ENCODE measurements at places on chromosomes 5 and 9.

DNA sequence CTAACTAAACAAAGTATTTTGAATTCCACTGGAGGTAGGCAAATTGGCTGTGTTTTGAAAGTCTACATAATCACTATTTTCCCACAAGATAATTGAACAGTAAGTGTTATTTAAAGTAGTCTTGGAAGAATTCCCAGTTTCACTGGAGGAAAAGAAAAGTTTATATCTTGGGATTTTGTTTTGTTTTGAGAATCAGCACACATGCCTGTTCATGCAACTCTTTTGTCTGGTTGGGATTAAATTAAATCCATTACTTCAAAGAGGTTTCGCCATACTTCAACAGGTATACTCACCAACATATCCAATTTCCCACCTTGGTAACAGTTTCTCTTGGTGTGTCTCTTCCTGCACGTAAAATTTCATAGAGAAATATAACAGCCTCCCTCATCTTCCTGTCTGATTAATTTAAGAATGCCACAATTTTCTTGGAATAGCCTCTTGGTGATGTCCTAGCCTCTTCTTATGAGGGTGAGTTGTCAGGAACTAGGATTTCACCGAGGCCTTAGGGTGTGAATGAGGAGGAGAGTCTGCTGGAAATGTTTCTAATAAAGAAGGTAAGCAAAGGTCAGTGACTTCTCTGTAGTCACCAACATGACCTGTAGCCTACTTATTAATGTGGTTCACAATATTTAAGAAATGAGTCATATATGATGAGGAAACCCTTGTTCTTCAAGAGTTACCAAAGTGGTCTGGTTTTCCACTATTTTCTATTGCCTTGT lies 48.1 kb downstream of the ITGA2 start:
- no peak for DNase-seq

DNA sequence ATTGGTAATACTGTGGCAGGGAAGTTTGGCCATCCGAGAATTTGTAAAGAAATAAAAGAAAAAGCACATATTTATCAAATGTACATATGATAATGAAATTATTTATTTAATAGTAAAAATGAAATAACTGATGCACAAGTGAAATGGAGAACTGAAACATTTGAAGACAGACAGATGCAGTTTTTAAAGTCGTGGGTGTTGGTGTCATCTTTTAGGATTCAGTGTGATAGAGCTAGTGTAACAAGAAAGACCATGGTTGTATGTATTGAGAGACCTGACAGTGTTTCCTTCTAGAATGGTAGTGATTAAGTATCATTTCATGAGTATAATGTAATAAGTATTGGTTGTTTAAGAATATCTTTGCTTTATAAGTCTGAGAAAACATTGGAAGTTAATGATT lies 2.4 kb downstream of the SEC61B start:
- no peak for DNase-seq

DNA sequence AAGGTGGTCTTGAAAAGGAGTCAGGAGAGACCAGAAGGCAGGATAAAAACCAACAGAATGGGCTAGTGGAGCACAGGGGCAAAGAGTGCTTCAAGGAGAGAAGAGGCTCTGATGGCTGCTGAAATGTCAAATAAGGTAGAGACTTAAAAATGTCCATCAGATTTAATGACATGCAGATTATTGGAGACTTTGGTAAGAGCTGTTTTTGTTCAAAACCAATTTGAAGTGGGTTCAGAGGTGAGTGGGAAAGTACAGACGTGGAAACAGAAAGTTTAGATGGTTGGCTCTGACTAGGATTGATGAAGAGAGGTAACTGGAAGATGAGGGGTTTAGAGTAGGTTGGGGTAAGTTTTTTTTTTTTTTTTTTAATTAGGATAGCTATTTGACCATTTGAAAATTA lies 14.1 kb downstream of the SLC25A46 start:
- DNase-seq: no peak

DNA sequence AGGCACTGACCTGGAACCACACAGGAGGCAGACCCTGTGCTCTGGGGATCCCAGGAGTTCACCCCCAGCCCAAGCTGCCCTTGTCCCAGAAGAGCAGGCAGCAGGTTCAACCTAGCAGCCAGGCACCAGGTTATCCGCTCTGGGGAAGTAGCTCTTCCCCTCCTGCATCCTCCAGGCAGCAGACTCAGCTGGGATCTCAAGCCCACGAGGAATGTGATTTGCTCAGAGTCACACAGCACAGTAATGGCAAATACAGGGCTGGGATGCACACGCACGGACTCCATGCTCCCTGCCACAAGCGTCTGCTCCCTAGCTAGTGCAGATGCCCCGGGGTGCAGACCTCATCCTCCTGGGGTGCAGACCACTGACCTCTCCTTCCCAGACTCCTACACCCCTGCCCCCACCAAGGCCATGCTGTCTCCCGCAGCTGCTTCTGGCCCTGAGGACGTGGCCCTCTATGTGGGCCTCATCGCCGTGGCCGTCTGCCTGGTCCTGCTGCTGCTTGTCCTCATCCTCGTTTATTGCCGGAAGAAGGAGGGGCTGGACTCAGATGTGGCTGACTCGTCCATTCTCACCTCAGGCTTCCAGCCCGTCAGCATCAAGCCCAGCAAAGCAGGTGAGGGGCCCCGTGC lies 25.5 kb downstream of the HK3 start:
- DNase-seq: no peak

GRCh38 chr5:36407396-36407795 lies 105.7 kb upstream of the RANBP3L start:
- DNase-seq: no peak

DNA sequence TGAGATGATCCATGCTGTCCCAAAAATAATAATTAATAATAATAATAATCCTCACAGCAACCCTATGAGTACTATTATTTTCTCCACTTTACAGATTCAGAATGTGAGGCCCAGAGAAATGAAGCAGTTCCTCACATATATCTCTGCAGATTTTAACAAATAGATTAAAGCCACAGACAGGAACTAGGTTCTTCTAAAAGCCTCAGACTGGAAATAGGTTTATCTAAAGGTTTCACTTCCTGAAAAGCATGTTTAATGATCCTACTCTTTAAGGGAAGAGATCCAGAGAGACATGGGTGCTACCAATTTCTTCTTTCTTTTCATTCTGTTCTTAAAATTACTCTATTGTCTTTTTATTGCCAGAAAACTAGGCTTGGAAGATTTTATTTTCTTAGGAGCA lies 1079.4 kb upstream of the COX7C start:
- DNase-seq: no peak

GRCh38 chr5:157107508-157107907 lies 1.3 kb downstream of the HAVCR2 start:
- no peak for DNase-seq

- no peak for DNase-seq
These were observed 17.3 kb upstream of the LPCAT1 start for GRCh38 chr5:1540831-1541701.

DNA sequence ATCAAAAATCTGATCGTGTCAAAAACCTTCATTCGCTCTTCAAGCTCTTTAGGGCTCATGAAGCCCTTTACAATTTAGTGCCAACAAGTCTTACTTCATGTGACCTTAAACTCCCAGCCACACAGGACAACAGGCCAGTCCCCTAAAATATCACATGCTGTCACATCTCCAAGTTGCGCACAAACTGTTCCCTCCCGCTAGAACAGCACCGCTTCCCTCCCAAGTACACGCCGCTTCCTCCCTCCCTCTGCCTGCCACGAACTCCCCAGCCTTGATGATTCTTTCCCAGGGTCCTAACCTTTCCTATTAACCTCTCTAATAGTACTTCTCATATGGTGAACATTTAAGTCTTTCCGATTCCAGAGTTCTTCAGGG lies 91.2 kb downstream of the TLE1 start:
- DNase-seq: no peak

DNA sequence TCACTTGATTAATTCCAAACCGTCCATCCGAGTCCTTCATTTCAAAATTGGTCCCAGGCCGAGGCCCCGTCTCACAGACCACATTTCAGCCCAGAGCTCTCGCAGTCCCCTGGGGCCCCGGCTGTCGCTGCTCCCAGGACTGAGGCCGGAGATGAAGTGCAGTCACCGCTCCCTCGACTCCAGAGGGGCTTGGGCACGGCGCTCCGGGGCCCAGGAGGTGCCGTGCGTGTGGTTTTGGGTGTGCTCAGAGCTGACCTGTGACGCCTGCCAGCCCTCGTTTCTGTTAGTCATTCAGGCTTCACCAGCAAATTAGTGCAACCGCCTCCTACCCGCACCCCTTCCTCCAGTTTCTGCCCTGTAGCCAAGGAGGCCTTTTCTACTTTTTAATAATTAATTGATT lies 48.7 kb upstream of the PHYKPL start:
- no peak for DNase-seq

- no peak for DNase-seq
These were observed 15.6 kb upstream of the GNA14 start for GRCh38 chr9:77663754-77664153.

DNA sequence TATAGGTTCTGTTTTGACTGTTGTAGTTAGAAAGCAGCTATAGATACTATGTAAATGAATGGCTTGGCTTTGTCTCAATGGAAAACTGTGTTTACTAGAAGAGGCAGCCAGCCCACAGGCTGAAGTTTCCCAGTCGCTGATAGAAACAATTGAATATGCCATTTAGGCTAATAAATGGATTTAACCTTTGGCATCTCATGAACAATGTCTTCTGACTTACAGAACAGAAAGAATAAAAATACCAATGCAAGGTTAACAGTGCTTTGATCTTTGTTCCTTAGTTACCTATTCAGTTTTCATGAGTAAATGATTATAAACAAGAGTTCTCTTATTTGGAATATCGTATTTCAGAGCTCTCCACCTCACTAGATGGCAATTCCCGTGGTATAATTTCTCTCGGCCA lies 120.6 kb downstream of the PAM start:
- no peak for DNase-seq

DNA sequence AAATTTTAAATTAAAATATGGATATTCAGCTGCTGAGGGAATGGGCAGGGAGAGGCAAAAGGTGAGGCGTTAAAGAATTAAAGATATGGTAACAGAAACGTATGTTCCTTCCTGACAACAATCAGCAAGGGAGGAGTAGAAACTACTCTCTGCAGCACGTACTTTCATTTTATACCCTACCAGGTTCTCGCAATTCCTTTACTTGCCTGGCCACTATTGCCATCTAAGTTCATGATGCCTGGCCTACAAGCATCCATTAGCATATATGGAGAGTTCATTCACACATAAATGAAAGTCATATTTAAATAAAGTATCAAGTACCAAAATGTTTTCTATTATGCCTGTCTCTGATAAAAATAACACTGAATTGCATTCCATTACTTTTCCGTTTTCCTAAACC lies 125.1 kb downstream of the BNC2 start:
- DNase-seq: no peak

GRCh38 chr5:140222416-140222815 lies 47.4 kb downstream of the CYSTM1 start:
- no peak for DNase-seq

DNA sequence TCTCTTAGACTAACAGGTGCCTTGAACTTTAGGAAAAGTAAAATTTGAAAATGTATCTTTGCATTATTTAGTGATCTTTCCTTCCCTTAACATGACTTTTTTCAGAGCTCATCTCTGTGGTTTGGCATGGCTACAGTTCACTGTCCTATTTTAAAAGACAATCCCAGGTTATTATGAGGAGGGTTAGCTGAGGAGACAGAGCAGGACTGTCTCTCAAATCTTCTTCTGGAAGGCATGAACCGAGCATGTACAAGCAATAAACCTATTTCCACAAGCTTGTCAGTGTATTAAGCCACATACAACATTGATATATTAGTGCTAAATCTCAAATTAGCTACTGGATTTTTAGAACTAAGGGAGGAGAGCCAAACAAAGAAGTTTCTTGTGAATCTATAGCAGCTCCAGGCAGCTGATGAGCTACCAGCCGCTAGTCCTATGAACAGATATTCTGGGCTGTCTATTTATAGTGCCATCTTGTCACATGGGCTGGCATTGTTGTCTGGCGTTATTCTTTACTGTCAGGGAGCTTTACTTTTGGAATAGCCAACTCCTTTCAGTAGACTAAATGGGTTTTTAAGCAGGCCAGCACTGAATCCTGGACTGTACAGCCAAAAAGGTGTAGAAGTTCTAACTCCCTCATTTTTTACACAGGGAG lies 171.2 kb upstream of the ACTBL2 start:
- no peak for DNase-seq

- no peak for DNase-seq
These were observed 108.9 kb downstream of the MARCHF3 start for GRCh38 chr5:126921241-126922091.

GRCh38 chr9:32709871-32710270 lies 73.5 kb upstream of the TMEM215 start:
- DNase-seq: no peak

GRCh38 chr5:126883564-126884245 lies 106.8 kb downstream of the LMNB1 start:
- no peak for DNase-seq

GRCh38 chr9:3337515-3338225 lies 188.1 kb downstream of the RFX3 start:
- no peak for DNase-seq

GRCh38 chr9:114938687-114939575 lies 8.5 kb upstream of the TNFSF8 start:
- DNase-seq: no peak

DNA sequence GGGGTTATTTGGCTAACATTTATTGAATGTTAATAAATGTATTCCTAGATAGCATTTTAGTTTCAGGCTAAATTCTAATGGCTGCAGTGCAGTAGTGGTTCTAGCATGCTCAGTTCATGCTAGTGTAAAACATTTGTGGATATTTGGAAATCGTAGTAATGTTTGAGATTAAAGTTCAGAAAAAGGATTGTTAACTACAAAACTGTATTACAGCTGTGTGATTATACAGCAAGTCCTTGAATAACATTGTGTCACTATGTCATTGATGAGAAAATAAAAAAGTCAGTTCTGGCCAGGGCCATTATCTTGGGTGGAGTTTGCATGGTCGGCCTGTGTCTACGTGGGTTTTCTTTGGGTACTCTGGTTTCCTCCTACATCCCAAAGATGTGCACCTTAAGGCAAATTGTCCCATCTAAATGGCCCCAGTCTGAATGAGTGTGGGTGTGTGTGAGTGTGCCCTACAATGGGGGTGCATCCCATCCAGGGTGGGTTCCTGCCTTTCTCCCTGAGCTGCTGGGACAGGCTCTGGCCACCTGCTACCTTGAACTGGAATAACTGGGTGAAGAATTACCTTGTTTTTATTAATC lies 8.8 kb downstream of the ZSWIM6 start:
- DNase-seq: no peak

DNA sequence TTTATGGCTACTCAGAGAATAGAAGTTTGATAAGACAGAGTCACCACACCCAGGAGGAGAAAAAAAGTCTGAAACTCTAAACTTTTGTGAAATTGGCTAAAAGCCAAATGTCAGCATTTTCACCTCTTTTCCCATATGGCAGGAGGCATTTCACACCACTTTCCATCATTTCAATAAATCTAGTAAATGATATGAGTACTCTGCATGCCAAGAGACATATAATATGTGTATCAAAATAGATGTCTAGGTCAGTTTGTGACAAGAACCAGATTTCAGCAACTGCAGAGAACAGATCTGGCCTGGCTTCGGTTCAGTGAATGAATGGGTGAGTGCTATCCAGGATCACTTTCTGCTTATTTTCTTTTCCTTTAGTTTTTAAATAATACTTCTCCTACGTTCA lies 470.8 kb downstream of the ENC1 start:
- DNase-seq: no peak
